T follicular helper cell (primary cell): ENCODE measurements at places on chromosomes 16 and 17.

- DNase-seq = no peak
Measured at GRCh38 chr17:57402681-57403180, 146.4 kb downstream of the MSI2 start.

DNA sequence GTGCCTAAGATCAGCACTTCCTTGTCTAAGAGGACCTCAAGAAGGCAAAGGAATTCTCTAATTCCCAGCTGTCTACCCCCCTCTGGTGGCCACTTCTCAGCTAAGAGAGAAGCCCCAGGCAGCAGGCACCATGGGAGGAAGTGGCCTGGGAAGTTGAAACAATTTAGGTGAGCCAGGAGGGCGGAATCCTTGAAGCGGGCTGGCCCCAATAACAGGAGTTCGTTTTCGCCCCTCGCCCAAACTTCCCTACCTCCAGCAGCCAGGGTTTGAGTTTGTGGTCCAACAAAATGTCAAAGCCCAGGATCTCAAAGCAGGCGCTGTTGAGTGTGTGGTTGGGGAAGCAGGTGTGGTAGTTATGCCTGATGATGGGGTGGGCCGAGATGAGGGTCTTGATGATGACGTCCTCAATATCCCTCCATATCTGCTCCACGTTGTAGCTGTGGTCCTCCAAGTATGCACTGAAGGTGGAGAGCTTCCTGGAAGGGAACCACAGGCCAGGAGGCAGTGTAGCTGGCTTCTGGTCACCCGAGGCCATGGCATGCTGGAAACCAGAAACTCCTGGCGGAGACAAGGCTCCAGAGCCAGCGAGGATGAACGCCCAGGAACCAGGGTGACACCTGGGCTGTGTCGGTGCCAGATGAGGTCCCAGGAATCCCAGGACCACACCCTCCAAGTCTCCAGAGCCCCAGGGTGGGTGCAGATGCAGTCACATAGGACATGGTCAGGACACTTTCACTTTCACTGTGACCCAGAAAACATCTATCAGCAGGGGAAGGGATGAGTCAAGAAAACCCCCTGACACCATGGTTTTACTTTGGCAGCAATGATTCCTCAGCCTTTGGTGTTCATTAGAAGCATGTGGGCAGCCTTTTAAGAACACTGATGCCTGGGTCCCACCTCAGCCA is 25.6 kb downstream of the TTLL6 start:
- peak; percentile 9 for DNase-seq

DNA sequence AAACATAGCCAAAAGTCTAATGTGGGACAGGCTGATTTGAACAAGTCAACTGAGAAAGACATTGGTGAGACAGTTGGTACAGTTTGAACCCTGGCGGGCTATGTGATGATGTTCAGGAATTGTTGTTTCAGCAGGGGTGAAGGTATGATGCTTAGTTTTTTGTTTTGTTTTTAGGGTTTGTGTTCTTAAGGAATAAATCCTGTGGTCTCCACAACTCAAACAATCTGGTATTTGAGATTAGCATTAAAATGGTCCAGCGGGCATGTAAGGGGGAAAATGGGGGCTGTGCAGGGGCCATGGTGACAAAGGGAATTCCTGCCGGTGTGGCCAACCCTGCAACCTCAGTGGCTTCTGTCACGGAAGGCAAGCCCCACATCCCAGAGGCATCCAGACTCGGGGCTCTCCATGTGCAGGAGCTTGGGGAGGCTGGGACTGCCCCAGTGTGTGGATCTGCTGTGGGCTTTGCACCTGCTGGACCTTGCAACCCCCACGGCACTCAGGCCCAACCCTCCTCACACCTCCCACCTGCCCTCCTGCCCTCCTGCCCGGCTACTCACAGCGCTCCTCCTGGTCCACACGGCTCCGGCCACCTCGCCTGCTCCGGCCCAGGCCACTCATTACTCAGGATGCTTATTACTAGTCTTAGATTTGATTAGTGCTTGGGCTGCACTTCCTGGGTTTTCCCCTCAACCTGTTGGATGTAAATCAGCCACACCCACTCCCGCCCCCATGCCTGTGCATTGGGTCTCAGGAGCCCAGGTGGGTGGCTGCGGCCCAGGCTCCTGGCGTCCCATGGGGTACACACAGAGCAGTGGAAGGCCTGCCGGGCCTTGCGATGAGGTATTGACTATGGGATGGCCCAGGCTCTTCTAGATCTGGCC is at the start of gene TNFRSF13B:
Gene TNFRSF13B (minus strand): TSS at position 661 of the 881 bp plus-strand sequence. CDS start 43 bp downstream, at position 618.
- no peak for DNase-seq

DNA sequence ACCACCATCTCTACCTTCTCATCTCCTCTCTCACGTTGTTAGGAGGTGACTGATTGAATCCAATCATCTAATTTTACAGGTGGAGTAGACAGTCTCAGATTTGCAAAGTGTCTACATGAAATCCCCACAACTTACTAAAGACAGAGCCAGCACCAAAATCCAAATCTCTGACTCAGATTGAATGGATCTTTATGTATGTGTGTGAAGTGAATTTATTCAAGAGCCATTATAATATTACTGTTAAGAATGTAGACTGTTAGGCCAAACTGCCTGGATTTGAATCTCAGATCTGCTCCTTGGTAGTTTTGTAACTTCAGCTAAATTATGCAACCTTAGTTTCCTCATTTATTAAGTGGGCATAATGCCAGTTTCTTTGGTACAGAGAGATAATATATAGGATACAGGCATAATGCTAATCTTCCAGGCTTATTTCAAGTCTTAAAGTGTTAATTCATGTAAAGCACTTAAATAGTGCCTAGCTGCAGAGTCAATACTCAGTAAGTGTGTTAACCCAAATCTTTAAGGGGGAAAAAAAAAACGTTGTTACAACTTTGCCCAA is 12.7 kb downstream of the CNEP1R1 start:
- DNase-seq = no peak

GRCh38 chr17:51933647-51934046 is 224.9 kb downstream of the CA10 start:
- no peak for DNase-seq

- DNase-seq = no peak
Measured at GRCh38 chr17:44530896-44531418, 26.3 kb upstream of the FZD2 start.

DNA sequence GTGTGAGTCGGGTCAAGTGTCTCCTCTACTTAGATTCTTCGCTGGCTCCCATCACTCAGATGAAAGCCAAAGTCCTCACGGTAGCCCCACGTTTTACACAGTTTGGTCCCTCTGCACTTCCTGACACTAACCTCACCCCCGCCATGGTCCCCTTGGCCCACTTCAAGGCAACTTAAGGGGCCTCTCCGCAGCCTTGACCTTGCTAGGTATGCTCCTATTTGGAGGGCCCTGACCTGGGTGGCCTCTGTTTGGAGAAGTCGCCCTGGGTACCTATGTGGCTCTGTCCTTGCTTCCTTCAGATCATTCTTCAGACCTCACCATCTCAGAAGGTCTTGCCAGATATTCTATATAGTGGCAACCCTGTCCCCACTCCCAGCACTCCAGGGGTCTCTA is 110.2 kb downstream of the SOCS1 start:
- DNase-seq = no peak

- no peak for DNase-seq
Measured at GRCh38 chr17:9361188-9361955, 214.2 kb downstream of the STX8 start.

GRCh38 chr17:68102318-68102758 is 66.8 kb downstream of the KPNA2 start:
- no peak for DNase-seq
